ENCODE measurements at places on chromosomes 7 and 10. TPM values are rescaled to one million over a fixed set of nuclear protein-coding genes. Genes with fewer than 3 reads are reported as not detected.
A peak's percentile ranks its signal among the peaks of the same experiment; 100 is the strongest.

MDFIC gene
- total RNA-seq, result 30.8 TPM

PAPOLB gene
- total RNA-seq, result 0.17 TPM

DNA sequence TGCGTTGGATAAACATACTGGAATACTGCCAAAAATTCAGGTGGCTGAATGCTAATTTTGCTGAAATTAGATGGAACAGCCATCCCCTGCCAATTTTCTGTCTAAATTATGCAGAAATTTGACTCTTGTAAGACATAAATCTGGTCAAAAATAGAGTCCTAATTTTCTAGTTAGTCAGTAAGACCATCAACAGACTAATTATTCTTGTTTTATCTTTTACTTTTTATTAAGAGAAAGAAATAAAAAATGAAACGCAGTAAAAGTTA lies 110.3 kb upstream of the GATA3 start:
- no peaks in the 10 kb centered on the region for H3K27me3 ChIP-seq
- H3K27ac ChIP-seq, result no peak overlapping the region
- H3K4me1 ChIP-seq, result no peaks in the 10 kb centered on the region
- no peak overlapping the region for H3K4me3 ChIP-seq
- H3K36me3 ChIP-seq, result no peaks in the 10 kb centered on the region

GRCh38 chr10:114208351-114208750 lies 29.2 kb downstream of the TDRD1 start:
- no peak overlapping the region for H3K27ac ChIP-seq
- H3K36me3 ChIP-seq, result no peaks in the 10 kb centered on the region
- H3K4me1 ChIP-seq, result no peaks in the 10 kb centered on the region

GRCh38 chr7:139901056-139901795 lies 72.2 kb downstream of the TBXAS1 start:
- H3K36me3 ChIP-seq, result no peaks in the 10 kb centered on the region
- peaks cover 44% of the 10 kb centered on the region for H3K4me1 ChIP-seq
- H3K4me3 ChIP-seq, result no peak overlapping the region
- no peak for DNase-seq
- peak overlapping the region; percentile 58 for H3K27ac ChIP-seq
- H3K27me3 ChIP-seq, result no peaks in the 10 kb centered on the region

All from left lung (tissue), 14 donors.